ENCODE measurements at places on chromosomes 16 and 17.

DNA sequence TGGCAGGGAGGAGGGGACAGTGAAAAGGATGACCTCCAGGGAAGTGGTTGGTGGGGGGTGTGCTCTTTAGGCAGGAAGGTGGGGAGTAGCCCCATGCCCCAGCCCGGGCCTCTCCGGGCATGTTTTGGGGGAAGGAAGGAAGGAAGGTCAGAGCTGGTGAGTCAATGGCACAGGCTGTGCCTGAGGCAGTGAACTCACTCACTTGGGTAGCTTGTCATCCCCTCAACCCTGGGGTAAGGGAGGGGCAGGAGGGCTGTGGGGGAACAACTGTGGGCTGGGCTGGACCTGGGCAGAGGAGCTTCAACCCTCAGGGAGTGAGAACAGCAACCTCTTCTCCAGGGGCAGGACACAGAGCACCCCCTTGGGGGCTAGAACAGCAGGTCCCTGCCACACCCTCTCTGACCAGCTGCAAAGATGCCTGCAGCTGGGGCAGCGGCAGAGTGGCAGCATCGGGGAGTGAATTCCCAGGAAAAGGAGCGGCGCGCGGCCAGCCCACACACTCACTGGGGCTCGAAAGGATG is 6.3 kb downstream of the CSF3 start:
- DNase-seq = no peak

- no peak for DNase-seq
Measured at GRCh38 chr16:70745536-70746025, 55.4 kb downstream of the VAC14 start.

GRCh38 chr17:50675627-50676026 is 32.1 kb downstream of the ANKRD40 start:
- DNase-seq = no peak

- DNase-seq = peak; percentile 62
Measured at GRCh38 chr17:14299280-14300141, 1.4 kb upstream of the HS3ST3B1 start.

- DNase-seq = no peak
Measured at GRCh38 chr17:82098939-82099763, 1.1 kb upstream of the FASN start.

DNA sequence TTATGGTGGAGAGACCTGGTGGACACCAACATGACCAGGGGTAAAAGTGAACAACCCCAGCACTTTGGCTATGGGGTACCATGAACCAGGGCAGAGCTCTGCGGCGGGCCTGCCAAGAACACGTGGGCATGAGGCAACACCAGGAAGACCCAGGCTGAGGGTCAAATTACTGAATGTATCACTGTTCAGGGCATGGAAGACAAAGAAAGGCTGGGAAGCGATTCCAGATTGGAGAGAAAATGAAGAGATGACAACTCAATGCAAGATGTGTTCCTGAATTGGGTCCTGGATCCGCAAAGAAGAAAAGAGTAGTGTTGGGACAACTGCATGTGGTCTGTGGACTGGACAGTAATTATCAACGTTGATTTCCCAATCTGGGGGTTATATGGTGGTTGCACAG is 19.8 kb downstream of the SPHK1 start:
- no peak for DNase-seq

All from natural killer cell (primary cell).